ENCODE measurements at places on chromosomes 1 and 21.

- no peak for DNase-seq
Observed at GRCh38 chr21:25281134-25281533, 326.1 kb downstream of the MRPL39 start.

DNA sequence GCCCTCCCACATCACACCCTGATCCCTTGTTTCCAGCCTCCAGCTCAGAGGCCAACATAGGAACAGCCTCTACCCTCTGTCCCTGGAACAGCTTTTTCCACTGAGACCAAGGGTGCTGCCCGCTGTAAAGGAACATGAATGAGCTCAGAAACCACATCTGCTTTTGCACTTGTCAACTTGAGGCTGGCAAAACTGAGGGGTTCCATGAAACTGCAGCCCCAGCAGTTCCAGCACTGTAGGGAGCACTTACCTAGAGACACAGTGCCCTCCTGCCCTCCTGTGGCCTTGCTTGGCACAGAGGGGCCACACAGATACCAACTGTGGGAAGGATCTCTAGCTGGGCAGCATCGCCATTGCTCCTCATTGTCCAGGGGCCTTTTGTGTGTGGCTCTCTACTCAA, 51.7 kb downstream of the ITPKB start:
- peak; percentile 49 for DNase-seq

DNA sequence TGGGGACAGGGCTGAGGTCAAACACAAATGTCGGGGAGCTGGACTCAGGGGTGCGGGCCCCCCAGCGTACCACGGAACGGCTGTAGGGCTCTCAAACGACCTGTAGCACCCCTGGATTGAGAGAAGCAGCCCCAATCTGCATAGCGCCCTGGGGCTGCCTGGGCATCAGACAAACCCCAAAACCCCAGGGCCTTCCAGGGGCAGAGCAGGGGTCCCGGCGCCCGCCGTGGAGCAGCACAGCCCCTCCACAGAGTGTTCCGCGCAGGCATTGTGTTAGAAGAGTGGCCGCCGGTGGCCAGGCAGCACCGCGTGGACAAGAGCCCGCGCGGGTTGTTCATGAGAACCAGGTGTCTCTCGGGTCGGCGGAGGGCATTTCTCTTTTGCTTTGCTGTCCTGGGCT, 64.2 kb upstream of the ARHGEF16 start:
- DNase-seq = no peak

DNA sequence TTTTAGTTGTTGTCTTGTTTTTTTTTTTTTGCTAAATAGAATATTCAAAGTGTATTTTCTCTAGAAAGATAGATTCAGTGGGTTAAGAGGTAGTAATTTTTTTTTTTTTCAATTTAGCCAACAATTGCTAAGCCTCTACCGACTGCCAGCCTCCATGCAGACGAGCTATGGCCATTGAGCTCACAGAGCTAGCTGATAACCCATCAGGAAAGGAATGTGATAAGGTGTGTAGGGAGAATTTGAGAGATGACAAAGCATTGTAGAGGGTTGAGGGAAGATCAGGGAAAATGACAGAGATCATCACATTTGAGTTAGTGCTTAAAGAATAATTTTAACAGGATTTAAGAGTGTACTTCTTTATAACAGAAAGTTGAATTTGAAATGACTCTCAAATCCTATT, 30.6 kb downstream of the DNM3 start:
- no peak for DNase-seq

GRCh38 chr1:208204779-208205178, 39.4 kb downstream of the PLXNA2 start:
- no peak for DNase-seq

DNA sequence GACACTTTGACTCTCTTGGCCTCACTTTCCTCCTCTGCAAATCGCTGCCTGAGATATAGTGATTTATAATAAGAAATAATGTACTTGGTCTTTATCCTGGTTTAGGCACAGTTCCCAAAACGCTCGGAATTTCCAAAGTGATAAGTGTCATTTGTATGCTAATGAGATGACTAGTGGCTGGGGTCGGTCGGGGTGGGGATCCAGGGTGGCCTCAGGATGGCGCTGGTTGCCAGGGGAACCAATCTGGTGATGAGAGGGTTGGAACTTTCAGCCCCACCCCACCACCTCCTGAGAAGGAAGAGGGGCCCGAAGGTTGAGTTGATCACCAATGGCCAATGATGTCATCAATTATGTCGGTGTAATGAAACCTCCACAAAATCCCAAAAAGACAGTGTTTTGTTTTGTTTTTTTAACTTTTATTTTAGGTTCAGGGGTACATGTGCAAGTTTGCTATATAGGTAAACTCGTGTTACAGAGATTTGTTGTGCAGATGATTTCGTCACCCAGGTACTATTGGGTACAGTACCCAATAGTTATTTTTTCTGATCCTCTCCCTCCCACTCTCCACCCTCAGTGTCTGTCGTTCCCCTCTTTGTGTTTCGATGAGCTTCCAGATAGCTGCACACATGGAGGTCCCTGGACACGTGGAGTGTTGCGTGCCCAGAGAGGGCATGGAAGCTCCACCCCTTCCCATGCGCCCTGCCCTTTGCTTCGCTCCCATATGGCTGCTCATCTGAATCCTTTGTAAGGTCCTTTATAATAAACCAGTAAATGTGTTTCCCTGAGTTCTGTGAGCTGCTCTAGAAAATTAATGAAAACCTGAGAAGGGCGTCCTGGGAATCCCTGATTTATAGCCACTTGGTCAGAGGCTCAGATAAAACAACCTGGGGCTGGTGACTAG, 97.2 kb downstream of the KCNN3 start:
- DNase-seq = no peak
